ENCODE measurements at places on chromosomes 11 and 22.

- DNase-seq, result no peak
These were observed 20.3 kb upstream of the WNT7B start for GRCh38 chr22:45997077-45997776.

- DNase-seq, result peak; percentile 58
These were observed 3.6 kb upstream of the TBC1D22A start for GRCh38 chr22:46758867-46759290.

GRCh38 chr11:79796704-79797103 lies 355.9 kb upstream of the TENM4 start:
- DNase-seq, result no peak

- no peak for DNase-seq
These were observed 30.7 kb downstream of the FAM168A start for GRCh38 chr11:73566977-73567755.

DNA sequence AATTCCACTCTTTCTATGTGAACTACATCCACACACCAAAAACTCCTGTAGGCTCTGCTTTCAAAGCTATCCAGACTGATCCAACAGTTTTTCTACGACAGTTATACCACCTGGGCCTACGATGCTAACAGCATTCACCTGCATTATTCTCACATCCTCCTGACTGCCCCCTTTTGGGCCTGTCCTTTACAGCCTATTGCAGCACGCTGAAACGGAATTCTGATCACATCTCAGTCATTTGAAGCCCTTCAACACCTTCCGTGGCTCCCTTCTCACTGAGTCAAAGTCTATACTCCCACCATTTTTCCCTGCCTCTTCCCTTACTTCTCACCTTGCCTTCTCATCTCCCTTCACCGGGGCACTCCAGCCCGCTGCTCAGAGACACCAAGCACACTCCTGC lies 791.3 kb upstream of the KIRREL3 start:
- no peak for DNase-seq

DNA sequence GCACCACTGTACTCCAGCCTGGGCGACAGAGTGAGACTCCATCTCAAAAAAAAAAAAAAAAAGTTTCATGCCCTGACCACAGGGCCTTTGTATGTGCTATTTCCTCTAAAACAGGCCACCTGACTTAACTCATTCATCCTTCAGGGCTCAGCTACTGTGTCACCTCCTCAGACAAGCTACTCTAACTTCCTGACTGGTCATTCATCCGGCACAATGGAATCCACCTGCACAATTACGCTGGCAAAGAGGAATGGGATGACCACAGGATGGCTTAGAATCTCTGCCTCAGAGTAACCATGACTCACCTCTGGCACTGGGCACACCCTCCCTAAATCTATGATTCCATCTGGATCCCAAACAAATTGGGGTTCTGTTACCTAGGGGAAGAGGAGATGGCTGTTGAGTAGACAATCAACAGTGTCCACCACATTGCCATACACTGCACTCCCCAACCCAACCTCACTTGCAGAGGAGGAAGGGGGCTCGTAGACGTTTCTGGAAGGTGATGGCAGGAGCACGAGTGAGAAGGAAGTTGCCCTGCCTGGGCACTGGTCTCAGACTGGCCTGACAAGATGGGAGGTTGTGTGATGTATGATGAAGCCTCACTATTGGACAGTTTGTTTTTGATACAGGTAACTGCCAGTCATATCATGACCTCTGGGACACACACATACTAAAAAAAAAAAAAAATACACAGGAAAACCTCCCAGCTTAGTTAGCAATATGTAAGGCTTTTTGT lies 22.8 kb upstream of the HMOX1 start:
- no peak for DNase-seq

- no peak for DNase-seq
These were observed 17.3 kb upstream of the RFPL3 start for GRCh38 chr22:32340411-32340810.

DNA sequence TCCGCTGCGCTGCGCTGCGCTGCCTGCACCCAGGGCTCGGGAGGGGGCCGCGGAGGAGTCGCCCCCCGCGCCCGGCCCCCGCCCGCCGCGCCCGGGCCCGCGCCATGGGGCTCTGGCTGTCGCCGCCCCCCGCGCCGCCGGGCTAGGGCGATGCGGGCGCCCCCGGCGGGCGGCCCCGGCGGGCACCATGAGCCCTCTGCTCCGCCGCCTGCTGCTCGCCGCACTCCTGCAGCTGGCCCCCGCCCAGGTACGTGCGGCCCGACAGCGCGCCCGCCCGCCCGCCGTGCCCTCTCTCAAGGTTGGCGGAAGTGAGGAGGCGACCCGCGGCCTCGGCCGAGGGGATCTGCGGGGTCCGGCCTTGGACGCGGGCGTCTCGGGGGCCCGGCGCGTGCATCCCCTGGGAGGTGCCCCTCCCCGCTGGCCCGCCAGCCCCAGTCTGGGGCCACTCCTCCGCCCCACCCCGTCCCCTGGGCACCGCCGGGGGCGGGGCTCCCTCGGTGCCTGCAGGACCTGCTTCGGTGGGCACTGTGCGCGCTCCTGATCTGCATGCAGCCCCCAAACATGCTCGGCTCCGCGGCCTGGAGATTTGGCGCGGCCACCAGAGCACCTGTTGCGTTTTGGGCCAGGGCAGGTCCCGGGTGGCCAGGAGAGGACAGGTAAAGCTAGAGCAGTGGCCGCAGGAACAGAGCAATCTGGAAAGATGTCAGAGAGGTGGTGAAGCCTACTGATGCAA lies 429 bp downstream of the VEGFB start:
- DNase-seq, result no peak

GRCh38 chr11:79449040-79449439 lies 8.2 kb upstream of the TENM4 start:
- DNase-seq, result no peak

DNA sequence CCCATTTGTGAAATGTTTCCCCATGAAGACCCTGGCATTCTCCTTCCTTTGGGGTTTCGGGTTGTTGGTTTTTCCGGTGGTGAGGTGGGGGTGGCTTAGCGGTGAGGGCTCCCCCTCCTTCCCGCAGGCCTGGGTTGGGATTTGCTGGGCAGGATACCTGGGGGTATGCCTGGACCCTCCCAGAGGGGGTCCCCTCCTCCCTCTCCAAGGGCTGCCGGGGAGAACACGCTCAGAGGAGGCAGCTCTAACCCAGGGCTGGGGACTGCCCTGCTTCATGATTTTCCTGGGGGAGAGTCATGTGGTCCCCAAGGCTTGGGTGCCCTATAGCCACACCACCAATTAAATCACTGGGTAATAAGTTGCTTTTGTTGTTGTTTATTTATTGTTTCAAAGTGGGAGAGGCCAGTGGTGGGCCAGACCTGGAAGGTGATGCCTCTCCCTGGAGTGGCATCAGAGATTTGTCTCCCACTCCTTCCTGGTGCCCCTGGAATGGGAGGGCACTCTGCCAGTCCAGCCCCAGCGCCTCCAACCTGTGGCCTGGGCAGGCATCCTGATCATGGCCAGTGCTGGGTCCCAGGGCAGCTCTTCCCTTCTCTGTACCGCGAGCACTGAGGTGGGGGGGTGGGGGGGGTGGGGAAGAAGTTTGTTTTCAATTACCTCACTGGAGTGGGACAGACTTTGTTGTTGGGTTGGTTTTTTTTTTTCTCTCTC lies 1.3 kb upstream of the CLCF1 start:
- DNase-seq, result no peak

DNA sequence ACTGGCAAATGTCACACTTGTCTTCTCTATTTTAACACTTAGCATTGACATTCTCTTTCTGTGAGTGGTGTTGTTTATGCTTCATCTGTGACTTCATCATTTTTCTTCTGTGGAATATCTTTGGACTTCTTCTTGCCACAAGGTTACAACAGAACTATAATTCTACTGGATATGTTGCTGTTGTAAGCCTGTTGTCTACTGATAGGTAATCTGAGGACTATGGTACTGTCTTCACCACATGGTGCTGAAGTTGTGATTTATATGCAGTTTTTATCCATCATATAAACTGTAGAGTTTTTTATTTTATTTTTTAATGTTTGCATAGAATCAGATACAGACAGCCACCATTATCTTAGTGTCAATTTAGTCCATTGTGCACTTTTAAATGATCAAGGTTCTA lies 622.2 kb upstream of the CNTN5 start:
- no peak for DNase-seq

GRCh38 chr11:77418155-77418970 lies 55.5 kb downstream of the PAK1 start:
- DNase-seq, result no peak
